Stimulated activated CD4-positive, alpha-beta T cell treated with anti-CD3 and anti-CD28 coated beads, Interleukin-1b, Interleukin-23, amount 100 ng/mL, for 1 hour (primary cell): ENCODE measurements at places on chromosomes 7 and 10.

- no peak for DNase-seq
These were observed 6.3 kb downstream of the HECTD2 start for GRCh38 chr10:91416339-91416855.

- no peak for DNase-seq
These were observed 239.6 kb downstream of the DNAJB6 start for GRCh38 chr7:157576415-157576814.

GRCh38 chr7:2403014-2403717 lies at the start of gene CHST12:
TSS of gene CHST12 (plus strand) at chr7:2403611. CDS start at chr7:2432640, 29,029 bp downstream.
- peak; percentile 81 for DNase-seq

GRCh38 chr7:91514591-91514990 lies 250.4 kb downstream of the FZD1 start:
- no peak for DNase-seq

DNA sequence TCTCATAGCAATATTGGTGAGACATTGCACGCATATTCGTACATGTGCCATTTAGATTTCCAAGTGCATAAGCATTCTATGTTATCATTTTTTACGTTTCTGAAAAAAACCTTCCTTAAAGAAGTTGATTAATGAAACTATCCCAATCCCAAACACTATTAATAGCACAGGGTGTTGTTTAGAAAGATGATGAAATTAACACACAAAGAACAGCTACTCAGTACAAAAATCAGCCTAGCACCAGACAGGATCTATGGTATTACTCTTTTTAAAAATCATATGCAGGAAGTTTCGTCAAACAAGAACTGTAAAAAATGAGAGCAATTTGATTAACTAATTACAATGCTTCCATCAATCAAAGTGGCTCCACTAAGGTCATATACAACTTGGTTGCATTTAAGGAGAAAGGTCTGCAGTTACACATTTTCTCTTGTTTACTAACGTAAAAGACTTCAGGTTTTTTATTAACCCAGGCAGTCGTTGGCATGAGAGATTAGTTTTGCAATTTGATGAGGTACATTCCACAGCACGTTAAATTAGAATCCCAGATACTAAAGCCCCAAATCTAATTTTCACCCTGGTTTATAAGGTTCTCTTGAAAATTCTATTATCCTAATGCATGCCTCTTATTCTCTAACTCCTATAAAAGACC lies 38.1 kb downstream of the SLC35B4 start:
- DNase-seq: no peak

DNA sequence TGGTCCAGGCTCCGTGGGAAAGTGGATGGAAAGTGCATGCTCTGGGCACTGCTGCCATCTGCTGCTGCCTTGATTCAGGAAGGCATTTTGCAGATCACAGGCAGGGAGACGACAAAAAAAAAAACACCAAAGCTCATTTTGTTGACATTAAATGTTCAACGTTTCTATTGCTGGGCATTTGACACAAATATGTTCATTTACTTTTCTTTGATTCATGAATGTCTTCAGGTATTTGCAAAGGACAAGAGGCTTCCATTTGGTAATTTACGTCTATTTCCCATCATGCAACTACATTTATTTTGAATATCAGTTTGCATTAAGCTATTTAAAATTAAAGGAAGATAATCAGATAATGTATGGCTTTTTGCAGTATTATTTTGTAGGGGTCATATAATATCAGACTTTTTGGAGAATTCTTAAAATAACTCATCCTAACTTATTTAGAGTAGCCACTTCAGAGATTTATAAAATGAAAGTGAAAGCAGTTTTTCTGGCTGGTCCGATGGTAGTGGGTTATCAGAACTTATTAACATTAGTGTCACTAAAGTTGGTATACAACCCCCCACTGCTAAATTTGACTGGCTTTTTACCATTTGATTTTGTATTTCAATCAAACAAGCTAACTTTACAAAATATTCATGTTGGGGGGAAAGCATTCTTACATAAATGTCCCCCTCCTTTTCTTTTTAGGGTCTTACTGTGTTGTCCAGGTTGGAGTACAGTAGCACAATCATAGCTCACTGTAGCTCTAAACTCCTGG lies 65.3 kb downstream of the PDIA4 start:
- no peak for DNase-seq

GRCh38 chr10:133124357-133125211 lies 35.4 kb upstream of the KNDC1 start:
- DNase-seq: no peak

GRCh38 chr10:113704637-113705343 lies 25.1 kb downstream of the CASP7 start:
- DNase-seq: no peak

- DNase-seq: no peak
These were observed 43.1 kb downstream of the SYPL1 start for GRCh38 chr7:106068986-106069385.

DNA sequence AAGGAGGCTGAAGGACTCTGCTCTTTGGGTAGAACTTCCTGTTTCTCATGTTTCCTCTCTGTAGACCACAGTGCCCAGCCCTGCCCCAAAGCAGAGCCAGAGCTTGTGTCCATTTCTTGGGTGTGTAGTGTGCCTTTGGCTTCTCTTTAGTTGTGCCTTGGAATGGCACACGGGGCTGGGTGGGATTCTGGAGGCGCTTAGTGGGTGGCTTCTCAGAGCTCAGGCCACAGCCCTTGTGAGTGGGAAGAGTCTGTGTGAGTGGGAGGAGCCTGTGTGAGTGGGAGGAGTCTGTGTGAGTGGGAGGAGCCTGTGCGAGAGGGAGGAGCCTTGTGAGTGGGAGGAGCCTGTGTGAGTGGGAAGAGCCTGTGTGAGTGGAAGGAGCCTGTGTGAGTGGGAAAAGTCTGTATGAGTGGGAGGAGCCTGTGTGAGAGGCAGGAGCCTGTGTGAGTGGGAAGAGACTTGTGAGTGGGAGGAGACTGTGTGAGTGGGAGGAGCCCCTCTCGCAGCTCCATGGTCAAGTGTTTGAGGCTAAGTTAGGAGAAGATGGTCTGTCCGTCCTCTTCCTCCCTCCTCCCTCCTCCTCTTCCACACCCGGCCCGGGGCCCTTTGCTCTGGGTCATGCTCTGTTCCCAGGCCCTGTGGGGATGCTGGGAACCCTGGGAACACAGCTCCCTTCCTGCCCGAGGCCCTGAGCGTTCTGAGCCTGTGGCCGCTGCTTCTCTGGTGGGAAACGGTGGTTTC lies 153.0 kb downstream of the GRK5 start:
- DNase-seq: no peak

DNA sequence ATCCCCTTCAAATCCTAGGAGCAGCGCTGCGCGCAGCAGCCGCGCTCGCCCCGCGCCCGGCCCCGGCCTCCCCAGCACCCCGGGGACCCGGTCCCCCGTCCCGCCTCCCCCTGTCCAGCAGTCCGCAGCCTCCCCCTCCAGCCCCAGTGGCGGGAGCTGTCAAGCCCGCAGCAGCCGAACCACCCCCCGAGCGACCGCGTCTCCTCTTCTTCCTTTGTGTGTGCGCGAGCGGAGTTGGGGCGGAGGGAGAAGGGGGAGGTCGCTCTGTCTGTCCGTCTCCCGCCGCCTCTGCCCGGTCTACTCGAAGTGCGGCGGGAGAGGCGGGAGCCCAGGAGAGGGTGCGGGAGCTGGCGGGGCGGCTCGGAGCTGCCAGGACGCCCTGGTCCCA lies 375 bp upstream of the CHN2 start:
- no peak for DNase-seq

DNA sequence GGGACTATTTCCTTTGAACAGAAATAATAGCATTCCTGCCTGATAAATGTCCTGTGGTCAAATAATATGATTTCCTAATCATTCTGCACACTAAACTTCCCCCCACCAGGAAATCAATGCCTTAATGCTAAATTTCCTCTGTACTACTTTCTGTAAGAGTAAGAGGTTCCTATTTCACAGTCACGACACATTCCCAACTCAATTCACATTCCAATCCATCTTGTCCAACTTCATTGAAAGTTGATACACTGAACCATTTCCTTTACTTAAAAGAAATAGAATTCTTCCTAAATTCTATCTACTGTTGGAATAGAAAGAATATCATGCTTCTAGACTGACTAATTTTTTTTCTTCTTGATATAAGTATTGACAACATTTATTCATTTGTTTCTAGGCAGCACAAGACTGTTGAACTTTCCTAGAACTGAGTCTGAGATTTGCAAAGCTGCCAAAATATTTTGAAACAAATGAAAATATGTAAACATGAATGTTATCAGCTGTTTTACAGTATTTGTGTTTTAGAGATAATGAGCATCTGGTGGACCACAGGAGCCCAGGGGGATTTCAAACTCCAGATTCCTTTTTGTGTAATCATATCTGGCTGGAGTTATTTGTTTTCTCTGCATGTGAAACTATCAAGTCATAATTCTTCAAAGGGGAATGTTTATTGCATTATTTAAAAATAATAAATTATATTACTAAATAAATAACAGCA lies 121.5 kb downstream of the TPST1 start:
- DNase-seq: no peak

- no peak for DNase-seq
These were observed 110.6 kb downstream of the OAT start for GRCh38 chr10:124308056-124308645.

DNA sequence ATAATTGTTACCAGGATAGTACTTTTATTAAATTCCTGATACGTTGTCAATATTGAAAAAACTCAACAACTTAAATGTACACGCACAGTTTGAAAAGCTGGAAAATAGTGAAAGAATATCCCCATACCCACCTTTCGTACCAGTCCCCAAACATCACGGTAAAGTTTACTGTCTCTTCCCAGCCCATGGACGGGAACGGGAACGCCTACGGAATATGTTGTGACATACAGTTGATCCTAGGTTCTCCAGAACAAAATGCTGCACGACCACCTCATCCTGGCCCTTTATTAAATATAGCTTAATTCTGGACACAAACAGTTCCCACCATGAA lies 527 bp upstream of the BCAP29 start:
- DNase-seq: no peak

- no peak for DNase-seq
These were observed 47.6 kb downstream of the STEAP1B start for GRCh38 chr7:22452142-22452959.

DNA sequence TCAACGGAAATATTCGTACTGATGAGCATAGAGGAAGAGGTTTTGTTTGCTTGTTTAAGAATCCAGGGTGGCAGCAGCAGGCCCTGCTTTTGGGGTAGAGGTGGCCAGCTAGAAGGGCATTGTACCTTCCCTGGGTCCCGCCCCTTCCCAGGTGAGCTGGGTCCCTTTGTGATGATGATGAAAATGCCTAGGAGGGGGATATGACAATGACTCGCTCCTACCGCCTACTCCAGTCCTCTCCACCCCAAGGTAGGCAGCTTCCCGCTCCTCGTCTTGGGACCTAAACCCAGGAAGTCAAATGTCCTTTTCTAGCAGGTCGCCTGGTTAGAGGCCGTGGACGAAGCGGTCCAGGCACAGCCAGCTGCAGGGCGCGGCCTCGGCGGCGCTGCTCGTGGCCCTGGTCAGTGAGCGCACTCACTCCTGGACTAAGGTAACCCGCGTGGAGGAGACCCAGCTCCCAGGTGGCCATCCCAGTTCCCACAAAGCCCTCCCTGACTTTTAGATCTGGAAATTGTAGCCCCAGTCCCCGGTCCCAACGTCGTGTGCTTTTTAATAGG lies 141.4 kb downstream of the LSMEM1 start:
- DNase-seq: no peak

DNA sequence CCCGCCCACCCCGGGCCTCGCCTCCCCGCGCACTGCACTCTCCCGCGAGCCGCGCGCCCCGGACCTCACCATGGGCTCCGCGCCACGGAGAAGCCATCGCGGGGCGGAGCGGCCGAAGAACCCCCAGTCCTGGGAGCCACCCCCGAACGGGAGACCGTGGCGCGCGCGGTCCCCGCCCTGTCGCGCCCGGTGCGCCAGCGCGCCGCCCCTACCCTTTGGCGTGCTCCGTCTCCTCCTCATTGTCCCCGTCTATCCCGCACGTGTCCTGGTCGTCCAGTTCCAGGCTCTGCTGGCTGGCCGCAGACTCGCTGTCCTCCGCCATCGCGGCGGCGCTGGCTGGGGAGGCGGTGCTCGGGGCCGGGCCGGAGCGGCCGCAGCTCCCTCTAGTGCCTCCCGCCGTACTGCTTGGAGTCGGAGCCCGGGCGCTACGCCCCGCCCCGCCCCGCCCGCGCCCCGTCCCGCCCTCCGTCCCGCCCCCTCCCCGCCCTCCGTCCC lies at the start of gene NMT2:
Gene NMT2, minus strand, starts transcription at position 403 of the 495 bp plus-strand sequence. Its CDS starts 81 bp downstream, at position 322.
- no peak for DNase-seq

DNA sequence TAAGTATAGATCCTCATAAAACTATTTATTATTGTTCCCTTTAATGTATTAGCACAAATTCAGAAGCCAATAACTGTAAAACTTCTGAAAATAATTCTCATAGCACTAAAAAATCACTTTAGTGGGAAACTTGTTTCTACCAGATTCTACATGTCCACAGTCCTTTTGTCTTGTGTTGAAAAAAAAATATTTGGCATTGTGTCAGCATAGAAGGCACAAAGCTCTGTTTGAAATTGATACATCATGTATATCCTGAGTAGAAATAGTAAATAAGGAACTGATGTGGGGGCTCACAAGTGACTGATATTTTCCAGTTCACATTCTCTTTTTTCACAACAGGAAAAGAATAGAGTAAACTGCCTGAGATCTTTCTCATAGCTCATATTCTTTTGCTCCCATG lies 134.6 kb downstream of the GRM3 start:
- DNase-seq: no peak

DNA sequence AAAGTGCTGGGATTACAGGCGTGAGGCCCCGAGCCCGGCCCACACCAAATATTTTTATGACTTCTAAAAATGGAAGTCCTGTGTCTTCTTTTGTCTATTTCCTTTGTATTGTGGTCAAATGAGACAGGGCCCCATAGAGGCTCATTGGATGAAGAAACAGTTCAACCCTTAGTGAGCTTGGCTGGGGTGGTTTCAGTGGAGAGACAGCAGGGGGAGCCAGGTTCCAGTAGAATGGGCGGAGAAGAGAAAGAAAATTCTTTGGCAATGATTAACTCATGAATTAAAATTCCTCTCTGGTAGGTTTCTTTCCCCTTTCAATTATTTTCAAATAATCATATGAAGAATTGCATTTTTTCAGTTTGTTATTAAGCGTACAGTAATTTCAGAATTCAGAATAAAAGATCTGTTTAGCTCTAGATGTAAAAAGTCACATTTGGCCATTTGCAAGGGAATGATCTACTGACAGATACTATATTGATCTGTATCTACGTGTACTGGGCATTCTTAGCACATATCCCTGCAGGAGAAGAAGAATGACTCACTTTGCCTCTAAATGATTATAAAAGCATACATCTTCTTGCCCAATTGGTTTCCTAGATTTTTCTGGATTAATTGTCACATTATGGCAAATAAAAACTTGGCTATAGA lies 43.2 kb downstream of the PNLIPRP3 start:
- no peak for DNase-seq

- DNase-seq: no peak
These were observed 47.0 kb downstream of the RASGEF1A start for GRCh38 chr10:43219848-43220247.
